EH (cell line): ENCODE measurements at places on chromosomes 13 and 19.
A peak's percentile ranks its signal among the peaks of the same experiment; 100 is the strongest.

DNA sequence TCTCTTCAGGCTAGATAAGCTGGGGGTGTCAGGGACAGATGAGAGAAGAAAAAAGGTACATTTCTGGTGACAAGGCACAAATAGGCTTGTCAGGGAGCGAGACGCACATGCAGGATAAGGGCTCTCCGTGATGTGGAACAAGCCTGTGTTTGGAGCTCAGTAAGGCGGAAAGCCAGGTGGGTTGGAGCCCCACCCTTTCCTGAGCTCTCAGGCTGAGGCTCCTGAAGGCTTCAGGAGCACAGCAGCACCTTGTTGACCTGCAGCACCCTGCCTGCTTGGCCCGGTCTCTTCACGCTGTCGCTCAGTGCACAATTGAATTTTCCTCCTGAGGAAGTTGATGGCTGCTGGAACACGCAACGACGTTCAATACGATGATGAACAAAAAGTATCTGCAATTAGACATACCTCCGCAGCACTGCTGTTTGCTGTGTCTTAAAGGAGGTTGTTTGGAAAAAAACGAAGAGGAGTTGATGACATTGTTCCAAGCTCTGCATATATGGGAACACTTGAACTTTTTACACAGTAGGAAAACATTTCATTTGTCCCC, 29.3 kb downstream of the SERP2 start:
- DNase-seq = no peak

GRCh38 chr13:46296115-46296822, 84.5 kb downstream of the LRRC63 start:
- DNase-seq = peak; percentile 97

DNA sequence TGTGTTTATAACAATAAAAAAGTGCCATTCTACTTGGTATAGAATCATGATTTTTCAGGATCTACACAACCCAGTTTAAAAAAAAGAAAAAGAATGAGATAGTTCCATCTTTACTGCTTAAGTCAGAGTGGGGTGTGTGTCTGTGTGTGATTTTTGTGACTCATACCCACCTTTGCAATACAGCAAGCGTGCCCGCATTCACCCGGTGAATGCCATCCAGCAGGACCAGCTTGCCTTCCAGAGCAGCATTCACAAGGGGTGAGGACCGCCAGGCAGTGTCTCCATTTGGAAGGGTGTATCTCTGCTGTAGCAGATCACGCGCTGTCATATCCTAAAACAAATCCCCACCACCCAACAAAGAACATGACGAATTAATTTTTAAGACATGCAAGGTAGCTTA, 127.7 kb downstream of the VWA8 start:
- no peak for DNase-seq

GRCh38 chr19:55959996-55960675, 12.5 kb downstream of the NLRP8 start:
- no peak for DNase-seq

DNA sequence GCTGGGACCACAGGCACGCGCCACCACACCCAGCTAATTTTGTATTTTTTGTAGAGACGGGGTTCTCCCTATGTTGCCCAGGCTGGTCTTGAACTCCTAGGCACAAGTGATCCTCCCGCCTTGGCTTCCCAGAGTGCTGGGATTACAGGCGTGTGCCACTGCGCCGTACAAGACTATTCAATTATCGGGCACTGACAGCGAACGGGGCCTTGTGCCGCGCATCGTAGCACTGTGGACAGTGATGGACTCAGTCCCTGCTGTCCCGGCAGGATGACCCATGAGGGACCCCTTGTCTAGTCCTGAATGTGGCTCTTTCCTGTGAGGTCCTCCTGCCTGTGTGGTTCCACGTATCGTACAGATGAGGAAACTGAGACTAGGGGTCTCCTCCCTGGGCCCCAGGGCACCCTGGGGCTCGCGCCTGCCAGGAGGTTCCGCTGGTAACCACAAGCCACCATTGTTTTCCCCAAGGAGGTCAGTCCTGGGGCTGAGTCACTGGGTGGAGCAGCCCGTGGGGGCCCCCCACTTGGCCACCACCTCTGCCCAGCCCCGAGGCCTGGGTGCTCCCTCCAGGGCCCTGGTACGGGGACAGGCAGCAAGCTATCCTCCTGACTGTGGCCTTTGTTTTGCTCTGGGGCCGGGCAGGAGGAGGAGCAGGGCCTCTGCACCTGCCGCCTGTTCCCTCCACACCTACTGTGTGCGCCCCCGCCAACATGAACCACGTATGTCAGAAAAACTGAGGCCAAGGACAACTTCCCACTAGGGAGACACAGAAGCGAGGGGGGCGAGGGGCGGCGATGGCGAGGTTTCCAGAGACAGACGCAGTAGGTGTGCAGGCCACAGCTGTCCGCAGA, 2.9 kb upstream of the TCF3 start:
- no peak for DNase-seq

GRCh38 chr13:87274209-87274819, 396.9 kb upstream of the SLITRK5 start:
- DNase-seq = no peak
